Kidney (tissue), 22 donors: ENCODE measurements at places on chromosomes 7 and 10. TPM values are rescaled to one million over a fixed set of nuclear protein-coding genes. Genes with fewer than 3 reads are reported as not detected.

- DNase-seq: peak; percentile 49
These were observed 120.0 kb upstream of the PLPP4 start for GRCh38 chr10:120336911-120337540.

- DNase-seq: no peak
These were observed 39.5 kb upstream of the WNT2 start for GRCh38 chr7:117362294-117362888.

GRCh38 chr7:2617325-2617905 lies 14.4 kb upstream of the TTYH3 start:
- no peak for DNase-seq

The STAMBPL1 gene
- polyA plus RNA-seq: 3.0 TPM

DNA sequence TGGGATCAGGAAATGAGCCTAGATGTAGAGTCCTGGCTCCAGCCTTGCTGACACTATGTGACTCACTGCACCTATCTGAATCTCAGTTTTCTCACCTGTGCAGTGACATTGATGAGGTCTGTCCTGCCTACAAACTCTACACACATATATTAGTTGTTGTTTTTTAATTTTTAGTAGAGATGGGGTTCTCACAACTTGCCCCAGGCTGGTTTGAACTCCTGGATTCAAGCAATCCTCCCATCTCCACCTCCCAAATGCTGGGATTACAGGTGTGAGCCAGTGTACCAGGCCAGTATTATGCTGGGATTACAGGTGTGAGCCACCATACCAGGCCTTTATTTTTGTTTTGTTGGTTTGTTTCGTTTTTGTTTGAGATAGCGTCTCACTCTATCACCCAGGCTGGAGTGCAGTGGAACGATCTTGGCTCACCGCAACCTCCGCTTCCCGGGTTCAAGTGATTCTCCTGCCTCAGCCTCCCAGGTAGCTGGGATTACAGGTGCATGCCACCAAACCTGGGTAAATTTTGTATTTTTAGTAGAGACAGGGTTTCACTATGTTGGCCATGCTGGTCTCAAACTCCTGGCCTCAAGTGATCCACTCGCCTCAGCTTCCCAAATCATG lies 11.8 kb upstream of the DDIT4 start:
- no peak for DNase-seq

DNA sequence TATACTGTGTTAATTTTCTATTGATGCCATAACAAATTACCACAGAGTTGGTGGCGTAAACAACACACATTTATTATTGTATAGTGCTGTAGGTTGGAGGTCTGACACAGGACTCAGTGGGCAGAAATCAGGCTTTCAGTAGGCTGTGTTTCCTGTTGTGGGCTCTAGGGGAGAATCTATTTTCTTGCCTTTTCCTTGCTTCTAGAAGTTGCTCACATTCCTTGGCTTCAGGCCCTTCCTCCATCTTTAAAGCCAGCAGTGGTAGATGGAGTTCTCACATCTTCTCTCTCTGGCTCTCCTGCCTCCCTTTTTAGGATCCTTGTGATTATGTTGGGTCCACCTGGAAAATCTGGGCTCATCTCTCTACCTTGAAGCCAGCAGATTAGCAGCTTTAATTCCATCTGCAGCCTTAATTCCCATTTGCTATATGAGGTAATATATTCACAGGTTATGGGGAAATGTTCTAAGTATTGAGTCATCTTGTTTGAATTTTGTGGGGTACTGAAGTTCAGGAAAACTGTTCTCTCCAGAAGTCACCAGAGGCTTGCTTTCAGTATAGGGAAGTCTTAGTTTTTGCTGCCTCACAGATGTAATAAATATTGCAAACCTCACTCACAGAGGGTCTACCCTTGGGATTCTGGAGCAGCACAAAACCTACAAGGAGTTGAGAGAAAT lies 38.9 kb downstream of the CCNY start:
- DNase-seq: no peak
